ENCODE measurements at places on chromosomes 7 and 10.

- DNase-seq, result no peak
These were observed 311.3 kb upstream of the ZMIZ1 start for GRCh38 chr10:78757344-78757925.

DNA sequence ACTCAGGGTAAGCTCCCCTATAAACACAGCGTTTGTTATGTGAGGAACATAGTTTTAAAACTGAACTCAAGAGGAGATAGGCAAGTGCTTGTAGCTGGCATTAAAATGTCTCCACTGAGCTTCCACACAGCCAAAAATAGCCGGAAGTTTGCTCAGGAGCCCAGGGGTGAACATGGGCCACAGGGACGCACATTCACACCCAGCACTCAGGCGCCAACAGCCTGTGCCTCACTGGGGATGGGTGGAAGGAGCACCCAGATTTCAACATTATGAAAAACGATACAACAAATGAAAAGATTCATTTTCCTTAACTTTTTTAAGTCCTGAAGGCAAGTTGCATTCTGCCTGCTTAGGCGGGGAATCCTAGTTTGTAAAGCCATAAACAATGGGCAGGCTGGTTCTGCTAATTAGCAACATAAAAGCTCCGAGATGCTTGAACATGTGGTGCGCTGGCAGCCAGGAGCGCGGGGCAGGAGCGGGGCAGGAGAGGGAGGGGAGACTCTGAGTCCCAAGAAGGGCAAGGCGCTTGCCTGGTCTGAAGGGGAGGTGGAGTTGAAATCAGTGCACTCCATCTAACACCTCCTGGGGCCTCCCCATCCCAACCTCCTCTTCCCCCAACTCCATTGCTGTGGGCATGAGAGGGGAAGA is 235.9 kb downstream of the COBL start:
- DNase-seq, result no peak

GRCh38 chr7:96300986-96301385 is 20.9 kb downstream of the SLC25A13 start:
- no peak for DNase-seq

GRCh38 chr7:69598081-69598486 is at the start of gene AUTS2:
Gene AUTS2 (plus strand): TSS chr7:69598475. CDS start chr7:69599654, 1,179 bp downstream.
- no peak for DNase-seq

GRCh38 chr7:141053626-141054025 is 20.2 kb upstream of the TMEM178B start:
- no peak for DNase-seq

GRCh38 chr10:2334575-2334974 is 597.2 kb upstream of the ADARB2 start:
- DNase-seq, result no peak

DNA sequence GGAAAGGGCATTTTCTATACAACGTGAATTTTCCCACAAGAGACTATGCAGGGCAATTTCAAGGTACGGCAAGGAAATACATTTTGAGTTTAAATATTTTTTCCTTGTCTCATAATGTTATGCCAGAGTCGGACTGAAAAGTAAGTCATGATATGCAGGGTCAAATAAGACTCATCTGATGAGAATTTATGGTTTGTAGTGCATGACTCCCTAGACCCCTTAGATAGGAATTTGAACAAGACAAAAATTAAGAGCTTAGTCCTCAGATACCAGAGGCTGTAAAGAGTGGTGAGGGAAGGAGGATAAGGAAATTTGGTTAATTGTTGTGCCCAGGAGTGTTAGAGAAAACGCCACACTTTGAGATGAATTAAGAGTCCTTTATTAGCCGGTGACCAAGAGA is 616.6 kb downstream of the XPNPEP1 start:
- no peak for DNase-seq

- DNase-seq, result no peak
These were observed 41.3 kb downstream of the TBATA start for GRCh38 chr10:70743879-70744278.

DNA sequence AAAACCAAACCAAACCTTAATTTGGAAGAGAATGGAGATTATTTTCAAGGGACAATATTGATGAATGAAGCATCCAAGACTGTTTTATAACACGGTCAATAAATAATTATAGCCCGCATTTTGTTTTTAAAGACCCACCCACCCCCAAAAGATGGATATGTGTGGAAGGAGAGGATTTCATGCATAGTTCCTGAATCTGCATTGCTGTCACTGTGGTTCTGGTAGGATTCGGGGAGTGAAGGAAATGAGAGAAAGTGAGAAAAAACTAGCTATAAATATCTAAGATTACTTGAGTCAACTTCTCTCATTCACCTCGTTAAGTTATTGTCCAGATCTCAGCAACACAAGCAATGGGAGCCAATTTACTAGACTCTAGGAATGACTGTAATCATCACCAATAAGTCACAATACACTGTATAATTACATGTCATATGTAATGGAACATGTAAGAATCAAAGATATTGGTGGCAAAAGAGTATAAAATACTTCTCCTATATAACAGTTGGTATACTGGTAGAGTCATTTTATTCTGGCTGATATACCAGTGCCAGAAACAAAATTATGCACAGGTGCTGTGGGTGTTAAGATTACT is 30.2 kb downstream of the NAMPT start:
- no peak for DNase-seq

DNA sequence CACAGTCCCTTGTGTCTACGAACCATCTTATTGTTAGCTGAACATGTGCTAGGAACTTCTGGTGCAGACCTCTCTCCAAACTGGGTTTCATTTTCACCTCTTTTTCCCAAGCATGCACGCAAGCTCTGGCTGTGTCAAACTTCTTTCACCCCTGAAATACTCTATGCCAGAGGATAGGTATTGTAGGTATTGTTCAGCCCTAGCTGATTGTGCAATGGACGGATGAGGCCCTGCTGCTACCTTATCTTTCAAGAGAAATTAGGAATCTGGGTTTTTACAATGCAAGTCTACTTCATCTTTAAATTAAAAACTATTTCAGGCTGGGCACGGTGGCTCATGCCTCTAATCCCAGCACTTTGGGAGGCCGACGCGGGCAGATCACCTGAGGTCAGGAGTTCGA is 28.3 kb upstream of the MRLN start:
- DNase-seq, result no peak

DNA sequence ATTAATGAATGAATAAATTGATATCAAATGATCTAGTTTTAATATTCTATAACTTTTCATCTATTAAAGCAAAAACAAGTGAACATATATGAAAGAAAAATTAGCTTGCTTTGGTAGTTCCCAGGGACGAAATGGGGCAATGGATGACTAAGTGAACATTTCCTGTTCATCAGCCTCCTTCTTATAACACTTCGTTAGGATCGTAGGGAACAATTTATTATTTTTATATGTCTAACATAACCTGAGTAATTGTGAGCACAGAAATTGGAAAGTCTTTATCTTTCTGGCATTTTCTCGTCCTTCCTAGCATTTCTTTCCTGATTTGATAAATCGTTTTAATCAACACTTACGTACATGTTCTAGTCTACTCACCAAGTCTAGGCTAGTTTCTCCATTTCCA is 59.1 kb upstream of the PPP1R3C start:
- no peak for DNase-seq

- no peak for DNase-seq
These were observed 772 bp downstream of the PRDX3 start for GRCh38 chr10:119177708-119178371.

DNA sequence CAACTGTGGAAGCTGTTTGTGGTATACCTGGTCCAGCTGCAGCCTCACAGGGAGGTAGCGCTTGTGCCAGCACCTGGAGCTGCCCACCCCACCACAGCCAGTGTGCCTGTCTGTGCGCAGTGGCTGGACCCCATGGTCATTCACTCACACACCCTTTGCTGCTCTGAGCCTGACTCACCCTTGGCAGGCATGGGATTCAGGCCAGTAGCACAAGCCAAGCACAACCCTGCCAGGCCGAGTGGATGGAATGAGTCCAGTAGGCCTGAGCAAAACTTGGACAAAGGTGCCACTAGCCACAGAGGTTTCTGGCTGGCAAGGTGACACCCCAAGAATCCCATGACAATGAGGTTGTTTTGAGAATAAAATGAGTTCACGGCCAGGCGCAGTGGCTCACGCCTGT is 19.0 kb downstream of the RBM48 start:
- no peak for DNase-seq

- DNase-seq, result no peak
These were observed 51.0 kb downstream of the AMZ1 start for GRCh38 chr7:2738766-2739549.

DNA sequence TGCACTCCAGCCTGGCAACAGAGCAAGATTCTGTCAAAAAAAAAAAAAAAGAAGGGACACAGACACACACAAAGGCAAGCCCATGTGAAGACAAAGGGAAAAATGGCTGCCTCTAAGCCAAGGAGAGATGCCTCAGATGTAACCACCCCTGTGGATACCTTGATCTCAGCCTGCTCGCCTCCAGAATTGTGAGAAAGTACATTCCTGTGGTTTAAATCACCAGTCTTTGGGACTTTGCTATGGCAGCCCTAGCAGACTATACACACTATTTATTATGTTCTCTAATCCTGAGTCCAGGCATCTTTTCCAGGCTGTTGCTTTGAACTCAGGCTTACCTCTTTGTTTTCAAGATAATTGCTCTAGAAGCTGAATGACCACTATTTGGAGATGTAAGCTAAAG is 494.3 kb downstream of the GALNT17 start:
- no peak for DNase-seq

GRCh38 chr7:138797715-138798320 is at the start of the genes ATP6V0A4 and TMEM213:
Gene ATP6V0A4 (minus strand): TSS chr7:138798196. CDS start chr7:138771247, 26,949 bp downstream.
Gene TMEM213 (plus strand): TSS chr7:138797994. CDS start chr7:138798105, 111 bp downstream.
- DNase-seq, result peak; percentile 72

- DNase-seq, result no peak
These were observed 24.3 kb downstream of the CDH23 start for GRCh38 chr10:71421075-71421434.

DNA sequence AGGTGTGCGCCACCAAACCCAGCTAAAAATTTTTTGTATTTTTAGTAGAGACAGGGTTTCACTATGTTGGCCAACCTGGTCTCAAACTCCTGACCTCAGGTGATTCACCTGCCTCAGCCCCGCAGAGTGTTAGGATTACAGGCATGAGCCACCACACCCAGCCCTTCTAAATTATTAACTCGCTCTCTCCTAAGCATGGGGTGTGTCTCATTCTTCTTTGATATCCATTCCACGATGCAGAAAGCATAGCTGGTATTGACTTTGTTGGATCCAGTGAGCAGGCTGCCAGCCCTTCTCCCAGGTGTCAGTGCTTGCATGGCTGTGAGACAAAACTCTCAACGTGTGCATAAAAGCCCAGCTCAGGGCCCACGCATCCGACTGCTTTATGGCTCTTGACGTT is 254.1 kb upstream of the PFKP start:
- peak; percentile 50 for DNase-seq

- no peak for DNase-seq
These were observed 25.3 kb downstream of the HK1 start for GRCh38 chr10:69303632-69304051.

- no peak for DNase-seq
These were observed 29.9 kb downstream of the MBL2 start for GRCh38 chr10:52742731-52743130.

- DNase-seq, result no peak
These were observed 14.9 kb downstream of the OR9A2 start for GRCh38 chr7:143012001-143012400.

GRCh38 chr7:105643384-105643783 is 62.1 kb upstream of the EFCAB10 start:
- no peak for DNase-seq

DNA sequence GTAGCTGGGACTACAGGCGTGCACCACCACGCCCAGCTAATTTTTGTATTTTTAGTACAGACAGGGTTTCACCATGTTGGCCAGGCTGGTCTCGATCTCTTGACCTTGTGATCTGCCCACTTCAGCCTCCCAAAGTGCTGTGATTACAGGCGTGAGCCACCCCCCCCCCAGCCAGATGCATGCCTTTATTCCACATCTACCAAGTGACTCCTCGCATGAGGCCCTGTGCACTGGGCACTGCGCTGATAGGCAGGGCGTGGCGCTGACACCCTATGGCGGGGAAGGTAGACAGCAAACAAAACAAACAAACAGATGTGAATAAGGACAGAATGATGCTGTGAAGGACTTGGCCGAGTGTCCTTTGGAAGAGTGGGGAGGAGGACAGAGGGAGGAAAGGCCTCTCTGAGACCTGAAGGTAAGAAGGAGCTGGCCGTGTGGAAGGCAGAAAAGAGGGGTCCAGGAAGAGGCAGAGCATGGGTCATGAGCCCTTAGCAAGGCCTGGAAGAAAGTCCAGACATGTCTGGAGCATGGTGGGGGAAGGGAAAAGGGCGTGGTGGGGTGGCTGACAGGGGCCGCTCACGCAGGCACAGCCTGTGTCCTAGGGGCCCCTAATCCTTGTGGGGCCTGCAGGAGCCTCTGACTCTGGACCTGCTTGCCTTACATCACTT is 47.5 kb upstream of the CACUL1 start:
- DNase-seq, result no peak

GRCh38 chr10:101062232-101063049 is 652 bp downstream of the KAZALD1 start:
- peak; percentile 66 for DNase-seq

DNA sequence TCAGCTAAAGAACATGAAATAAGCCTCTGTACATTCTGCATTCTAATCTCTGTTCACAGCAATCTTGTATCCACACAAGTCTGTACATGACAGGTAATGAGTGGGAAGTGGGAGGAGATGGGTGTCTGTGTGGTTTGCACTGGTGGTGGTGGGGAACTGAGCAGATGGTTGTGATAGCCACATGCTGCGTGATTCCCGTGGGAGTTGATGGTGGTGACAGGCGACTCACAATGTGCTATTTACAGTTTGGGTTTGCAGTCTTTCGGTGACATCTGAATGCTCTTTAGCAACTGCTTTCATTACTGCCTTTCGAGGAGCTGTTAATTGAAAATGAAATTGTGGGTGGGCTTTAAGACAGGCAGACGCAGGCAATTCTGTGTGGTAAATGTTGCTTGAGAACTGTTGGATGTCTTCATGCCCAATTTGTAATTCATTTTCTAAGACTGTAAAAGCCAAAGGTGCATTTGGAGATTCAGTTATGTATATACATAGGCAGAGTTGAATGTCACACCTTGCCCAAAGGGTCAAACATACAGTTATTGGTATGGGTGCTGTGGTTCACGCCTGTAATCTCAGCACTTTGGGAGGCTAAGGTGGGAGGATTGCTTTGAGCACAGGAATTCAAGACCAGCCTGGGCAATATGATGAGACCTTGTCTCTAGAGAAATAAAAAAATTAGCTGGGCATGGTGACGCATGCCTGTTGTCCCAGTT is 308.2 kb downstream of the AUTS2 start:
- no peak for DNase-seq

GRCh38 chr10:74118804-74119203 is 31.8 kb downstream of the AP3M1 start:
- DNase-seq, result no peak

- no peak for DNase-seq
These were observed 40.4 kb upstream of the INPP5A start for GRCh38 chr10:132497063-132497680.
